ENCODE measurements at places on chromosomes 3 and 15. TPM values are rescaled to one million over a fixed set of nuclear protein-coding genes. Genes with fewer than 3 reads are reported as not detected.

Gene TRAIP
- 2.5 TPM for total RNA-seq

Gene ZPLD1
- total RNA-seq = 0.12 TPM

Gene A4GNT
- total RNA-seq = 0.67 TPM

DNA sequence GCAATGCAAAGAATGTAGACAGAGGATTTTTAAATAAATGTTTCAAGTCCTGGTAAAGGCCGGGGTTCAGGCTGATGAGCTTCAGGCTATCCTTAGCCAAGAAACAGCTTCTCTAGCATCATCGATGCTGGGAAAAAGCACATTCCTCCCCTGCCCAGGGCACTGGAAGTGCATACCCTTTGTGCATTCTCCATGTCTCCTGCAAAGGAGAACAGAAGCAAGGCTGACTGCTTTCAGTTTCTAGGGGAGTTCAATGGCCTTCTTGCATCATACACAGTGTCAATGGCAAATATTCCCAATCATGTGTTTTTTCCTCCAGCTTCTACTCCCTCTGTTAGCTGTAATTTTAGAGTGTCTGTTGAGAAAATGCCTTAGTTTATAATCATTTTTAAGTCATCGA is 59.9 kb downstream of the GPR176 start:
- no peaks in the 10 kb centered on the region for H3K36me3 ChIP-seq
- no peak overlapping the region for H3K27ac ChIP-seq
- no peaks in the 10 kb centered on the region for H3K4me1 ChIP-seq
- H3K27me3 ChIP-seq = no peaks in the 10 kb centered on the region
- DNase-seq = no peak

DNA sequence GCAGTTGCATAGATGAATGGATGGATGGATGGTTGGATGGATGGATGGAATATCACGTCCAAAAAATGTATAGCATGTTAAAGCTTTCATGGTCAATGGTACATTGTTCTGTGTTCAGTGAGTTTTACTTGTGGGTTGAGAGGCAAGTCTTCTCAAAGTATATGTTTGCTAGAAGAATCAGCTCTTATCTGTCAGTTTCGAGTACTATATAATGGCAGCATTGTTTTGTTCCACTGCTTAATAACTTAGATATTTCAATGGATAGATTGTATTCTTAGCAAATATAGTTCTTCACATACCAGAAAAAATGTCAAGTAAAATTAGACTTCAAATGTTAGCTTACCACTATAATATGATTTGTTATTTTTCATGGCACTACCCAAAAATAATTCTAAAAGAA is 100.9 kb upstream of the CDIN1 start:
- no peak overlapping the region for H3K27ac ChIP-seq
- H3K36me3 ChIP-seq = no peaks in the 10 kb centered on the region
- no peak for DNase-seq
- no peak overlapping the region for H3K4me3 ChIP-seq
- no peaks in the 10 kb centered on the region for H3K27me3 ChIP-seq
- H3K4me1 ChIP-seq = no peaks in the 10 kb centered on the region

- no peaks in the 10 kb centered on the region for H3K27me3 ChIP-seq
- no peaks in the 10 kb centered on the region for H3K36me3 ChIP-seq
- H3K4me1 ChIP-seq = no peaks in the 10 kb centered on the region
- no peak overlapping the region for H3K27ac ChIP-seq
Observed at GRCh38 chr3:31579828-31580227, 47.1 kb downstream of the STT3B start.

- no peak for DNase-seq
- H3K4me3 ChIP-seq = peak overlapping the region; percentile 48
- H3K27ac ChIP-seq = peak overlapping the region; percentile 98
Observed at GRCh38 chr15:44729408-44730127, 6.8 kb upstream of the TRIM69 start.

GRCh38 chr3:157999246-157999645 is 107.0 kb downstream of the SHOX2 start:
- no peak for DNase-seq
- H3K4me3 ChIP-seq = no peak overlapping the region
- no peaks in the 10 kb centered on the region for H3K36me3 ChIP-seq
- H3K27ac ChIP-seq = no peak overlapping the region
- no peaks in the 10 kb centered on the region for H3K4me1 ChIP-seq

- peaks cover 15% of the 10 kb centered on the region for H3K4me1 ChIP-seq
- no peaks in the 10 kb centered on the region for H3K36me3 ChIP-seq
- H3K27me3 ChIP-seq = no peaks in the 10 kb centered on the region
- H3K27ac ChIP-seq = peak overlapping the region; percentile 75
- H3K4me3 ChIP-seq = no peak overlapping the region
Observed at GRCh38 chr15:75104804-75105557, 81.6 kb downstream of the PPCDC start.

GRCh38 chr3:160400702-160401150 is 1.3 kb downstream of the SMC4 start:
- H3K4me1 ChIP-seq = peaks cover 6% of the 10 kb centered on the region
- H3K4me3 ChIP-seq = peak overlapping the region; percentile 72
- H3K36me3 ChIP-seq = no peaks in the 10 kb centered on the region
- H3K27me3 ChIP-seq = no peaks in the 10 kb centered on the region
- DNase-seq = peak; percentile 55

DNA sequence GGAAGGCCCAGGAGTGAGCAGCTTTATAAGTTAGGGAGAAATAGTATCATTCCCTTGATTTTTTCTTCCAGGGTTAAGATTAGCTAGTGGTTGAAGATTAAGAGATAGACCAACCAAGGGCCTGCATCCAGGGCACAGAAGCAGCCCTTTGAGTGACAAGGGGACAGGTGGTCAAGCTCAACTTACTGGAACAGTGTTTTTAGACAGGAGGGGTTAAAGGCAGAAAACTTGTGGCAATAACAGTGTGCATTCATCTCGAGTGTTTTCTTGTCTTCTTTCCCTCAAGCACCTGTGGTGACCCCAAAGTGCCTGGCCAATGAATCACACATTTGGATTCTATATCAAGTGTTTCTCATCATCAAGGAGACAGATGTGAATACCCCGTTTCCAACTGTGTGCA is 267.5 kb downstream of the PDCD6IP start:
- no peak overlapping the region for H3K27ac ChIP-seq
- no peak for DNase-seq
- H3K4me3 ChIP-seq = no peak overlapping the region
- H3K36me3 ChIP-seq = no peaks in the 10 kb centered on the region
- no peaks in the 10 kb centered on the region for H3K27me3 ChIP-seq

DNA sequence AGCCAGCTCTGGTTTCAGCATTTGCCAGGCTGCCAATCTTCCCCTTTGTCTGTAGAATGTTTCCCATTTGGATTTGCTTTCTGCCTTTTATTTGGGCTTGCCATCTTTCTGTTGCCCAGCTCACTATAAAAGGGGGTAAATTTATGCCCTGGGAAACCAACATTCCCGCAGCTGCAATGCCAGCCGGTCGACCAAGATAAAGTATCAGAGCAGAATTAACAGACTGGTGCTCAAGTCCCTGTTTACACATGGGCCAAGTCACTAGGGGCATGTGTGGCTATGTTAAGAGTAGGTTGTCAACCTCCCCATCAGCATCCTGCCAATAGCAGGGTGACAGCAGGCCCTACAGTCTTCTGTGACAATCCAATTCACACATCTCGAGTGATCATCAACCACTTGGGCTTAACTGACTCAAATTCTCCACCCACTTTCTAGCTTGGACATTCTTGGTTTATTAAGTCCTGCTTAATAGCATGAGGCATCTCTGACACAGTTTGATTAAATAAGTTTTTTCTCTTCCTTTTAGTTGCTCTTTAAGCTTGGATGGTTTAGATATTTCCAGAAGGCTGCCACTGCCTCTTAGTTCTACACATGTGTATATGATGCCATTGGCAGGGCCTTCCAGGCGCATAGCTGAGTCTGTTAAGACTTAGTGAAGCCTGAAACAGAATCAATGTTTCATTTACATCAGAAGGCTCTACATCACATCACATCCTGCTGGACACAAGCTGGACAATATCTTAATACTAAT is 24.1 kb upstream of the VEPH1 start:
- H3K4me1 ChIP-seq = no peaks in the 10 kb centered on the region
- H3K4me3 ChIP-seq = no peak overlapping the region
- H3K36me3 ChIP-seq = no peaks in the 10 kb centered on the region
- H3K27ac ChIP-seq = no peak overlapping the region
- no peaks in the 10 kb centered on the region for H3K27me3 ChIP-seq
- no peak for DNase-seq

DNA sequence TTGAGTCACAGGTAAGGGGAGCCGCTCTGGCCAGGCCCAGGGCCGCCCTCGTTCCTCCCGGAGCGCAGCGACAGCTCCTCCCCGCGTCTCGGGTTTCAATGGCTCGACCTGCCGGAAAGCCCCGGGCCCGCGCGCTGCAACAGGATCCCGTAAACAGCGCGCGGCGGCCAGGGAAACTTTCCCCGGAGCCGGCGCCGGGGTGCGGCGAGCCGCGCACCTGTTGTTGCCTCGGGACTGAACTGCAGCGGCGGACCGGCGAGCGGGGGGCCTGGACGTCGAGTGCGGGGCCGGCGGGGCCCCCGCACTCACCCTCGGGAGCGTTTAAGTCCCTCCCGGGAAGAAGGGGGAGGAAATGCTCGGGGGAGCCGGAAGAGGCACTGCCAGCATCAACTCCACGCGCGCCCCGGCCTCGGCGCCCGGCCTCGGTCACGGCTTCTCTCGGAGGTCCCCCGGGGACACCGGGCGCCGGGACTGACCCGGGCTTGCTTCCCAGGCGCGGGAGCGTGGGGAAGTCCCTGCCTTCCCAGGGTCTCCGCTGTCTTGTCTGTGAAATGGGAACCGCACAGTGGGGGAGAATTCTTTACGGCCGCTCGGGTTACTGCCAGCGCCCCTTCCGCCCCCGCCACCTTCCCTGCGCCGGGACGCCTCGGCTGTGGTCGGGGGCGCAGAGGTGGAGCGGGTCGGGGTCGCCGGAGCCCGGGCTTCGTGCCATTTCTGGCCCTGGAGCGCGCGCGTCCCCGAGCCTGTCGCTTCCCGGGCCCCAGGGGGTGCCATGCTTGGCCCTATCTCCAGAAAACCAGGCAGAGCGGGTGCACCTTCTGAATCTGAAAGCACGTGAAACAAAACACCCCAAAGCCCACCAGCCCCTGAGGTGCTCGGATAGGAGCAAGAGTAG is 7.5 kb upstream of the PGPEP1L start:
- H3K36me3 ChIP-seq = no peaks in the 10 kb centered on the region
- peak overlapping the region; percentile 50 for H3K4me3 ChIP-seq
- peaks cover 25% of the 10 kb centered on the region for H3K27me3 ChIP-seq
- H3K27ac ChIP-seq = no peak overlapping the region

- H3K27ac ChIP-seq = no peak overlapping the region
- DNase-seq = no peak
- H3K4me3 ChIP-seq = no peak overlapping the region
- no peaks in the 10 kb centered on the region for H3K4me1 ChIP-seq
- H3K27me3 ChIP-seq = no peaks in the 10 kb centered on the region
- H3K36me3 ChIP-seq = no peaks in the 10 kb centered on the region
Observed at GRCh38 chr3:57647292-57647940, 45.5 kb downstream of the DENND6A start.

DNA sequence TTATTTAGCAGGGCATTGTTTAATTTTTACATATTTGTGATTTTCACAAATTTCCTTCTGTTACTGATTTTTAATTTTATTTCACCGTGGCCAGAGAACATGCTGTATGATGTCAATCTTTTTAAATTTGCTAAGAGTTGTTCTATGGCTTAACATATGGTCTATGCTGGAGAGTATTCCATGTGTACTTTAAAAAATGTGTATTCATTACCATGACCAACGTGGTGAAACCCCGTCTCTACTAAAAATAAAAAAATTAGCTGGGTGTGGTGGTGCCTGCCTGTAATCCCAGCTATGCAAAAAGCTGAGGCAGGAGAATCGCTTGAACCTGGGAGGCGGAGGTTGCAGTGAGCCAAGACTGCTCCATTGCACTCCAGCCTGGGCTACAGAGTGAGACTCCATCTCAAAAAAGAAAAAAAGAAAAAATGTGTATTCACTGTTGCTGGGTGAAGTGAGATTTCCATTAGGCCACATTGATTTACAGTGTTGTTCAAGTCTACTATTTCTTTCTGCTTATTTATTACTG is 258.2 kb downstream of the EDEM1 start:
- H3K27ac ChIP-seq = no peak overlapping the region
- H3K4me1 ChIP-seq = no peaks in the 10 kb centered on the region
- H3K4me3 ChIP-seq = no peak overlapping the region
- H3K27me3 ChIP-seq = no peaks in the 10 kb centered on the region

- H3K4me1 ChIP-seq = no peaks in the 10 kb centered on the region
- no peak overlapping the region for H3K27ac ChIP-seq
- no peaks in the 10 kb centered on the region for H3K36me3 ChIP-seq
- DNase-seq = no peak
Observed at GRCh38 chr3:10919636-10920035, 72.9 kb upstream of the SLC6A1 start.

DNA sequence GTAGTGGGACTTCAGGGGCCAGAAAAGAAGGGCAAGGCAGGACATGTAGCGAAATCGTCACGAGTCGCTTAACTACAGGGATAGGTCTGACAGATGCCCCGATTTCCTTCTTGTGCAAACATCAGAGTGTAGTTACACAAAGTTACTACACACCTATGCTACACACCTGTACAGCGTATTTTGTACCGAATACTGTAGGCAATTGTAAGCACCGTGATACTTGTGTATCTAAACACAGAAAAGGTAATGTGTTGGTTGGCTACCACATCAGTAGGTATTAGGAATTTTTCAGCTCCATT is 515 bp upstream of the MTHFS start:
- H3K27me3 ChIP-seq = no peaks in the 10 kb centered on the region
- DNase-seq = no peak
- peaks cover 13% of the 10 kb centered on the region for H3K4me1 ChIP-seq
- peak overlapping the region; percentile 62 for H3K4me3 ChIP-seq
- no peaks in the 10 kb centered on the region for H3K36me3 ChIP-seq

GRCh38 chr15:51736751-51737521 is 519 bp downstream of the LYSMD2 start:
- peaks cover 19% of the 10 kb centered on the region for H3K27me3 ChIP-seq
- no peak overlapping the region for H3K27ac ChIP-seq
- peak; percentile 41 for DNase-seq
- H3K4me3 ChIP-seq = peak overlapping the region; percentile 75

DNA sequence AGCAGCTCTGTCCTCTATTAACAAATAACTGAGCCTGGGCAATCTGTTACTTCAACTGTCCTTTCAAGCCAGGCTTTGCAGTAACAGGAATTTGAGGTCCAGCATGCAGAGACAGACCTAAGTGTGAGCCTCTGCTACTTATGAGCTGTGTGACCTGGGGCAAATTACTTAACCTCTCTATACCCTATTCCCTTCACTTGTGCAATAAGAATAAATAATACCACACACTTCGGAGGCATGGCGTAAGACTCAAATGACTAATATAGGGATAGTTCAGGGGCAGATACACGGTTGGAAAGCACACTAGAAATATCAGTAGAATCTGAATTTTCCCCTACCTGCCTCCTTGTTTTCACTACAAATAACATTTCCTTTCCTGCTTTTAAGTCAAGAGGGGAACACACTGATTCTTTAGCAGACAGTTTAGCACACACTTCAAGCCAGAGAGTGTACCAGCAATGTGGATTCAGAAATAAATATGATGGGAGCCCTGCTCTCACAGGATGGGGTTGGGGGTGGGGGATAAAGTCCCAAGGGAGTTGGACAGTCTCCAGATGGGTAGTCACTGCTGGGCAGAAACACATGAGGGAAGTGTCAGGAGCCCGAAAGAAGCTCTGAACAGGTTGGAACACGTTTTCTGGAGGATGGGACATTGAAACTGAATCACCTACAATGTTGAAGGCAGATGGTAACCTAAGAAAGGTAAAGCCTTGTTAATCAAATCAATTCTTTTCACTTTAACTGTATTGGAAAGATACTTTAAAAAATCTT is 61.8 kb upstream of the RBP1 start:
- H3K27ac ChIP-seq = no peak overlapping the region
- no peaks in the 10 kb centered on the region for H3K27me3 ChIP-seq
- H3K4me1 ChIP-seq = no peaks in the 10 kb centered on the region

Measured in hepatocyte (in vitro differentiated cells).